PC-9 (cell line): ENCODE measurements at places on chromosomes 12 and 14.
A peak's percentile ranks its signal among the peaks of the same experiment; 100 is the strongest.

DNA sequence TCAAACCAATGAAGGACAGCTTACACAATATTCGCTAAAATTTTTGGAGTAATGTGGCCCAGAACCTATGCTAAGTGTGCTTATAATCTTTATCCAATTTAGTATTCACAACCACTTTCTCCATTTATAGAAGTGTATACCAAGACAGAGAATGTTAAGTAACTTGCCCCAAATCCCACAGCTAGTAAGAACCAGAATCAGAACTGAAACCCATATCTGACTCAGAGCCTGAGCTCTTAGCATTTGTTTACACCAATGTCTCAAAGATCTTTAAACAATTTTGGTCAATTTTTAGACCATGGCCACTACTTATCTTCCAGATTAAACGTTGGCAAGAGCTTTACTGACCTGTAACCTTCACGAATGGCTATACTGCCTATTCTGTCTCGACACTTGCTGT, 53.0 kb downstream of the PAPLN start:
- no peak for DNase-seq
- no peaks in the 10 kb centered on the region for H3K36me3 ChIP-seq
- no peaks in the 10 kb centered on the region for H3K27me3 ChIP-seq
- no peaks in the 10 kb centered on the region for H3K4me1 ChIP-seq
- no peak overlapping the region for H3K27ac ChIP-seq
- H3K4me3 ChIP-seq, result no peak overlapping the region

GRCh38 chr14:97107080-97107479, 309.9 kb downstream of the VRK1 start:
- peak overlapping the region; percentile 79 for H3K27ac ChIP-seq
- no peaks in the 10 kb centered on the region for H3K36me3 ChIP-seq

GRCh38 chr12:55940065-55940732, 9.2 kb downstream of the DGKA start:
- no peaks in the 10 kb centered on the region for H3K27me3 ChIP-seq
- H3K36me3 ChIP-seq, result no peaks in the 10 kb centered on the region
- no peak overlapping the region for H3K4me3 ChIP-seq

DNA sequence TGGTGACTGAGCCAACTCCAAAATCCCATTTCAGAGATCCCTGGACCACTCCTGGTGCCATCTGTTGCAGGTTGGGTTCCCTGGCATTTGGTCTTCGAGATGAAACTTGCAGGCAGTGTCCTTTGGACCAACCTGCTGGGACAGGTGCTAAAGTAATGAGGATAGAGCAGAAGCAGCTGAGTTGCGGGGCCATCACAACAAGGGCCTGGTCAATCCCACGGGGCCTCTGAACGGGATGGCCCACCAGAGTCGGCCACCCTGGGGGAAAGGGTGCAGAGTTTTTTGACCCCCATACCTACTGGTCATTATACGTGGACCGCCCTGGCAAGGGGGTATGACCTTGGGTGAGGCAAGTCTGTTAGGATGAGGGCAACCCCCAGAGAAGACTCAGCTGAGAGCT, 39.3 kb downstream of the DLK1 start:
- H3K4me3 ChIP-seq, result no peak overlapping the region
- H3K4me1 ChIP-seq, result no peaks in the 10 kb centered on the region
- H3K27me3 ChIP-seq, result peaks cover 63% of the 10 kb centered on the region
